T-helper 2 cell (primary cell): ENCODE measurements at places on chromosomes 4 and X.
A peak's percentile ranks its signal among the peaks of the same experiment; 100 is the strongest.

DNA sequence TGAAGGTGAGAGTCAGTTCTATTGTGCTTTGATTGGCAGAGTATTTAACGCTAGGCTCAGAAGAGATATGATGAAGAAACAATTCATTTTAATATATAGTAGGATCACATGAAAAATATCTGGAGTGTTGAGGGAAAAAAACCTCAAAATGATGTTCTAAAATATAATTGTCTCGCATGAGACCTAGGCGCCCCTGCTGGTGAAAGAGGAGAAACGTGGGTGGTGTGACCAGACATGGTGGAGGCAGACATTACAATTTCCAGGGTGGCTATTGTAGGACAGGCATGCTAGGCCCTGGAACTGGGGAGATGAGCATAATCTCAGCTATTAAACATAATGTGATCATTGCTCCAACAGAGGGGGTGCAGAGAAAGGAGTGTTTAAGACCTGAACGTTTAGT, 210.0 kb downstream of the HS3ST1 start:
- DNase-seq: no peak

- no peak for DNase-seq
Observed at GRCh38 chr4:67550857-67551256, 5.6 kb upstream of the CENPC start.

DNA sequence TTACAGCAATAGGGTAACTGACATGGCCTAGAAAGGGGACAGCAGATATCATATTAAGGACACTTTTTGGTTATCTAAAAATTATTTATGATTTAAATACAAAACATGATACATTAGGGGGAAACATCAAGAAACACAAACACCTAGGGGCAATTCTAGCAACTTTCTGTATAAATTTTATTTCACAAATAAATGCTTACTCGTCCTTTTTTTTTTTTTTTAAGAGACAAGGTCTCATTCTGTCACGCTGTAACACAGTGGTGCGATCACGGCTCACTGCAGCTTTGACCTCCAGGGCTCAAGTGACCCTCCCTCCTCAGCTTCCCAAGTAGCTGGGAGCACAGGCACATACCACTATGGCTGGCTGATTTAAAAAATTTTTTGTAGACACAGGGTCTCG, 151.8 kb upstream of the BCOR start:
- no peak for DNase-seq

DNA sequence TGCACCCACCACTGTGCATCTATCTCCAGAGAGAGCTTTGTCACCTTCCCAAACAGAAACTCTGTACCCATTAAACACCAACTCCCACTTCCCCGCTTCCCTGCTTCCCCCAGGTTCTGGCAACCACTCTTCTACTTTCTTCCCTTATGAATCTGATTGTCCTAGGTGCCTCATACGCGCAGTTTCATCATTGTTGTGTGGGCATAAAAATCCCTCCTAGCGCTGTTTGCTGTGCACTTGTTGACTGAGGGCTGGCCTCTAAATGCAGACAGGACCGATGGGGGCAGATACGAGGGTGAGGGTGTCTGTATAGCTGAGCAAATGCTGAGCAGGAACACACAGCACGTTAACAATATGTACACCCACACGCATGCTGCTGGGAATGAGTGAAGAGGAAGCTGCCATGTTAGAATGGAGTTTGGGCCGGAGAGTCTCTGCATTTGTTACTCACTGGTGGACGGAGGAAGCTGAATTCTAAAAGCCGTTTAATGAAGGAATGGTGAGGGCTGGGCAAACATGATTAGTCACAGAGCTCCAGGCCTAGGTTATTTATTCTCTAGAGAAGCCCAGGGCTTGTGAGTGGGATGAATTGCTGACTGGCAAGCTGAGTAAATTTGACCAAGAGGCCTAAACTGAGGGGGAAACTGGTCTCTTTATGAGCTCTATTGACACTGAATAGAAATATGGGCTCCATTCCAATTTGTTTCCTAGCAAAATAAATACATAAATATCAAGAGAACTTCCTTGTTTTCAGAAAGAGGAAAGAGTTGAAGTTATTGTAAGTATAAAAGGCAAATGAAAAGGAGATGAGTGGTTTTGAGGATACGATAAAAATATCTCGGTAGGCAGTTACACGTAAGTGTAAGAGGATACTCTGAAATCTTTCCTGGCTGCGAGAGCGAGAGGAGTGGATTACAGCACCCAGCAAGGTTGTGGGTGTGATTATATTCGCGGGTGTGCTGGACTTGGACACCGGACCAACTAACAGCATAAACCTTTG, 95.9 kb upstream of the RPS6KA3 start:
- DNase-seq: no peak

DNA sequence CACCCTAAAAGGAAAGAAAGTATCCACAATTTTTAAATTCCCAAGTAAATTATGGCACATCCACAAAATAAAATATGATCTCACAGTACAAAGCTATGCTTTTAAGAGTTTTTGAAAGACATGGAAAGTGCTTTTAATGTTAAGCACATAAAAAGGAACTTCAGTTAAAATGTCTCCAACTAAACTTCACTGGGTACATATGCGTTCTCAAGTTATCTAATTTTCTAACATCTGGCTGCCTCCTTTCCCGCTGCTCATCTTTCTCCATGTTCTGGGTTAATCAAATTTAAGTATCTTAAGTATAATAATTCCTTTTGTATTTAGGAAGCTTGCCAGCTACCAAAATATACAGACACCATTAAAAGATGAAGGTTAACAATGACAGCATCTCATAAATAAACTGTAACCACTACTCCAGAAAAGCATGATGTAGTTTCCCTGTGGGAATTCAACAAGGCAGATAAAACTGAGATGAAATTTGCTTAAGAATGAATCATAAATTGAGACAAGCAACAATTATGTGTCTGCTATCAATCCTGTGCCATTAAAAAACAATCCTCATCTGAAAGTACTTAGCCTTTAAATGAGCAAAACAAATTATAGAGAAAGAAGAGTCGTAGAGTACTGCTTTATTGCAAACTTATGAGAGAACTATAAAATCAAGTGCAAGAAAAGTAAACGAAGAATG, 25.1 kb downstream of the PRSS12 start:
- DNase-seq: no peak

DNA sequence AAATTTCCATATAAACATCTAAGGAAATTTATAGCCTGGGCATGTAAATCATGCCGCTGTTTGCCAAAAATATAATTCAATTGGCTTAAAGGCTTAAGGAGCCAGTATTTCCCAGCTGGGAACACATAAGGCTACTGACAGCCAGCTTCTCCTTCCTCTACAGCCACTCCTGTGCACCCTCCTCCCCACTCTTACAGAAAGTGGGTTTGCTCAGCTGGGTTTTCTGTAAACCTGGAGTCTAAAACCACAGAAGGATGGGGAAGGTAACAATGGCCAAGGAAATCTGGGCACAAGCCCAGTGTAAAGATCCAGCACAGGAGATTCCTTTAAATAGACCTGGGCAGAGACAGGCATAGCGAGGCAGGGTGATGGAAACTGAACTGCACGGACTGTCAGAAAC, 18.5 kb downstream of the ACSL1 start:
- DNase-seq: no peak

GRCh38 chrX:137051978-137052642, 18.3 kb upstream of the GPR101 start:
- peak; percentile 46 for DNase-seq

GRCh38 chr4:97396605-97397004, 746.7 kb downstream of the STPG2 start:
- no peak for DNase-seq

GRCh38 chrX:38178396-38178795, 42.3 kb downstream of the SRPX start:
- no peak for DNase-seq

DNA sequence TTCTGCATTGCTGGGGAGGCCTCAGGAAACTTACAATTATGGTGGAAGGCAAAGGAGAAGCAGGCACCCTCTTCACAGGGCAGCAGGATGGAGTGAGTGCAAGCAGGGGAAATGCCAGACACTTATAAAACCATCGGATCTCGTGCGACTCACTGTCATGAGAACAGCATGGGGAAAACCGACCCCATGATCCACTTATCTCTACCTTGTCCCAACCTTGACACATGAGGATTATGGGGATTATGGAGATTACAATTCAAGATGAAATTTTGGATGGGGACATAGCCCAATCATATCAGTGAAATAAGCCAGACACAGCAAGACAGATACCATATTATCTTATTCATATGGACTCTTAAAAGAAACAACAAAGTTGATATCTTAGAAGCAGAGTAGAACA, 134.9 kb downstream of the C4orf33 start:
- DNase-seq: no peak

GRCh38 chr4:85298037-85298436, 176.9 kb upstream of the ARHGAP24 start:
- no peak for DNase-seq

DNA sequence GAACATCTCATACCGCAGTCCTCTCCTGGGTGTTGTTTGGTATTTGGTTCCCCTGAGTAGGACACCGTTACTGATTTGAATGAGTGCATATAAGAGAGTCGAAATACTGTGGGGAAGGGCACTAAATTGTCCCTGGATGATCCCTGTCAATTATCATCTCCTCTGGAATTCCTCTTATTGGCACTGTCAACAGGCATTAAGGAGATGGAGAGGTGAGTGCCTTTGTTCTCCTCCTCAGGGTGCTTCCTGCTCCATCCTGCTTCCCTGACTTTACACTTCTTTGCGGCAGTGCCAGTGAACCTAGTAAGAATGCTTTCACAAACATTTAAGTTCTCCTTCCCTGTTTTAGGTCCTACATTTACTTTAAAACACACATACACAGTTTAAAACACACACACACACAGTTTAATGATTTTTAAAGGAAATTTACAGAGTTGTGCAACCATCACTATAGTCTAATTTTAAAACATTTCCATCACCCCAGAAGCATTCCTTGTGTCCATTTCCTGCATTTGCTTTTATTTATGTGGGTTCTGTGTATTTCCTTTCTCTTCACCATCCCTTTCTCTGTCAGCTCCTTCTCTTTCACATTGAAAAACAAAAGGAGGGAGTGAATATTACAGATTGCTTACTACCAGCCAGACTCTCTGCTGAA, 20.9 kb upstream of the ZRSR2 start:
- DNase-seq: no peak

GRCh38 chr4:48635980-48636379, 144.1 kb downstream of the FRYL start:
- DNase-seq: no peak

DNA sequence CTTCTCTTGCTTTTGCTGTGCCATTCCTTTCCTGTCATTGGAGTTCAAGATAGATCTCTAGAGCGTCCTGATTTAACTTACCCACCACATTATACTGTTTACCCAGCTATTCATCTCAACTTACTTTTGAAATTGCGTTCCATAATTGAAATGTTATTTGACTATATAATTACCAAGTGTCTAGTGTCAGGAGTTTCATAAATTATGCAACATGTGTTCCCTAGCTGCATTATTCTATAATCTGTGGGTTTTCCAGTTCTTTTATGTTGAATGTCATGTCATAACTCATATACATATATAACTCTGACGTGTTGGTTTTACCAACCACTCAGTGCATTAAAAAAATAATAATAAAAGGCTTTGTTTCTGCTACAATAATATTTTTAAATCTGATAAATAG, 285.9 kb upstream of the ARSJ start:
- no peak for DNase-seq

DNA sequence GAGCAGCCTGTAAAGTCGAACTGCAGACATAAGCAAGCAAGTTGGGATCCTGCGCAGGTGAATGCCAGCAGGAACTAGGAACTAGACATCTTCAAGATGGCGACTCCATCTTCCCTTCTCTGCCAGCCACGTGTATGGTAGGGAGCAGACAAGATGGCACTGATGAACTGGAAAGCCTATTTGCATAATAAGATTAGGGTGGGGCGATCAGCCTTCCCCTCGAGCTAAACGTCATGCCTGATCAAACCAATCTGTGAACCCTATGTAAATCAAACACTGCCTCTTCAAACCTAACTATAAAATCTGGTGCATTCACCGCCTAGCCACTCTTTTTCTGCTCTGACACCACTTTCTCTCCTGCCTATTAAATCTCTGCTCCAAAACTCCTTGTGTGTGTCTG, 28.1 kb upstream of the LGI2 start:
- no peak for DNase-seq

DNA sequence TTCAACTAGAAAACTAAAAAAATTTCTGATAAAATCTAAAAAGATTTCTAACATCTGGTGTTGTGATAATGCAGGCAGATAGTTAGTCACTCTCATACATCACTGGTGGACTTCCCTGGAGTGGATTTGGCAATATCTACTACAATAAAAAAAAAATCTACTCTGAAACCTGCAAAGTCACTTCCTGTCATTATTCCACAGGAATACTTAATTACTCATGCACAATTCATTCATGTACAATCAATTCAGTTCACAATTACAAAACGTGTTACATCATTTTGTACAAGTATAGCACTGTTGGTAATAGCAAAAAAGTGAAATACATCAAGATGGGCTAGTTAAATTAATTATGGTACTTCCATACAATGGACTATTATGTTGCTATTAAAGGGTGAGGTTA, 16.5 kb upstream of the RHOH start:
- no peak for DNase-seq

- DNase-seq: no peak
Observed at GRCh38 chr4:77043507-77044136, 32.2 kb downstream of the CCNI start.

- no peak for DNase-seq
Observed at GRCh38 chr4:87388901-87389300, 2.1 kb downstream of the HSD17B11 start.

GRCh38 chr4:76896614-76897535, 1.1 kb downstream of the SOWAHB start:
- DNase-seq: no peak

DNA sequence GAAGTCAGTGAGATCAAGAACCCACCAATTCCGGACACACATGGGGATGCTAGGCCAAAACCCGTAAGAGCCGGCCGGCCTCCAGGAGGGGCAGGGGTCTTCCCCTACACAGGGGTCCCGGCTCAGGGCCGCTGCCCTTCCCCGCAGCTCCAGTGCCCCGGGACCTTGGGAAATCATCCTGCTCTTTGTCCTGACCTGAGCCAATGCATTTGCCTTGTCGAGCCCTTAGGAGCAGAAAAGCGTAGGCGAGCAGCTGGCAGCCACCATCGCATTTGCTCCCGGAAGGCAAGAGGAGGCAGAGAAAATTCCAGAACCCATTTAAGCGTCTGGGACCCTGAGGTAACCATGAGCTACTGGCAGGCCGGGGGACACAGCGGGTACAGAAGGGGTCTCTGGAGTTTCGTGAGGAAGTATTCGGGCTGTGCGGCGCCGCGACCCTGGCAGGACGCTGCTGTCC, 7.4 kb upstream of the TNIP2 start:
- no peak for DNase-seq

DNA sequence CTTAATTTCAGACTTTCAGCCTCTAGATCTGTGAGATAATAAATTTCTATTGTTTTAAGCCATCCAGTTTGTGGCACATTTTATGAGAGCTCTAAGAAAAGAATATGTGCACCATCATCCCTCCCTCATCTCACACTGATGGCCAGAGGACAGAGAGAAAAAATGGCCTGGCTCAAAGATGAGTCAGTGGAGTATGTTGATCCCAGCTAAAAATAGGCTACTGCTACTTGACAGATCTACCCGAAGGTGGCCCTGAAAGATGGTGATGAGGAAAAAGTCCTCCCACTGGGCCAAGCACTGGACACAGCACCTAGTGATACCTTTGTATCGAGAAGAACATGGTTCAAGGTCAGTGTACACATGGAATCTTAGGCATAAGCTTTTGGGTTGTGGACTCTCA, 38.2 kb upstream of the DCTD start:
- no peak for DNase-seq

GRCh38 chrX:45592101-45592500, 391.4 kb upstream of the DIPK2B start:
- DNase-seq: no peak
